ENCODE measurements at places on chromosomes 5 and 9. TPM values are rescaled to one million over a fixed set of nuclear protein-coding genes. Genes with fewer than 3 reads are reported as not detected.

DNA sequence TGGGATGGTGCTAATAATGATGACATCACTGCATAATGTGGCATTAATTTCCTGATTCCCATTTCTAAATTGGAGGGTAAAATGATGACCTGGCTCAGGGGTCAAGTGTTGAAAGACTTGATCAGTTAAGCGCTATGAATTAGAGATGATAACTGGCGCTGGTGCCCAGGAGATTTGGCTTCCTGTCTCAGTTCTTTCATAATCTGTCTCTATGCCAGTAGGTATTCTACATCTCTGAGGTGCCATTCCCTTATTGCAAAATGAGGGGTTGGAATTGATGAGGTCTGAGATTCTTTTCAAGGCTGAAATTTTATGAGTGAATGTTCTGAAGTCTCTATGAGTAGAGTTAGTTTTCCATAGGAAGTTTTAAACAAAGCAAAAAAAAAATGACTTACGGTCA lies 1715.1 kb upstream of the WWC1 start:
- no peak overlapping the region for H3K27ac ChIP-seq
- no peaks in the 10 kb centered on the region for H3K36me3 ChIP-seq
- H3K4me1 ChIP-seq: no peaks in the 10 kb centered on the region
- no peak for DNase-seq

DNA sequence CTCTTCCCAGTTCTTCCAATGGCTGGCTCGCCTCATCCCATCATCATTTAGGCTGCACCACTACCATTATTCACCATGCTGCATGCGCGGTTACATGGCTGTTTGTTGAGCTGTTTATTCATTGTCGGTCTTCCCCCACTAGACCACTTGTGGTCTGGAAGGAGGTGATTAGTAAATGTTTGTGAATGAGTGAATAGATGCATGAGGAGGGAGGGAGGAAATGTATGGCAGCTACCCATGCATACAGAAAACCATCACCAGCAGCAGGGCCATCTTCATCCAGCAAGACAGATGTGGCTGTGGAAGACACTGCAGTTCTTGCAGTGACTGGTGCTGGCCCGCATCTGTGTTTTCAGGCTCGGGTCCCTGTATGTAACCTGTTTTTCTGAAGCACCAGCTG lies 113.3 kb upstream of the SAP30L start:
- DNase-seq: no peak
- H3K36me3 ChIP-seq: no peaks in the 10 kb centered on the region
- no peak overlapping the region for H3K27ac ChIP-seq
- no peaks in the 10 kb centered on the region for H3K27me3 ChIP-seq
- H3K4me3 ChIP-seq: no peak overlapping the region

GRCh38 chr5:170536525-170536924 lies 32.7 kb downstream of the KCNIP1 start:
- no peaks in the 10 kb centered on the region for H3K4me1 ChIP-seq
- no peaks in the 10 kb centered on the region for H3K36me3 ChIP-seq
- H3K27ac ChIP-seq: no peak overlapping the region
- DNase-seq: no peak
- H3K27me3 ChIP-seq: no peaks in the 10 kb centered on the region

GRCh38 chr5:30926218-30926617 lies 267.3 kb upstream of the CDH6 start:
- no peaks in the 10 kb centered on the region for H3K4me1 ChIP-seq
- no peaks in the 10 kb centered on the region for H3K36me3 ChIP-seq
- H3K4me3 ChIP-seq: no peak overlapping the region
- DNase-seq: no peak
- H3K27me3 ChIP-seq: no peaks in the 10 kb centered on the region

DNA sequence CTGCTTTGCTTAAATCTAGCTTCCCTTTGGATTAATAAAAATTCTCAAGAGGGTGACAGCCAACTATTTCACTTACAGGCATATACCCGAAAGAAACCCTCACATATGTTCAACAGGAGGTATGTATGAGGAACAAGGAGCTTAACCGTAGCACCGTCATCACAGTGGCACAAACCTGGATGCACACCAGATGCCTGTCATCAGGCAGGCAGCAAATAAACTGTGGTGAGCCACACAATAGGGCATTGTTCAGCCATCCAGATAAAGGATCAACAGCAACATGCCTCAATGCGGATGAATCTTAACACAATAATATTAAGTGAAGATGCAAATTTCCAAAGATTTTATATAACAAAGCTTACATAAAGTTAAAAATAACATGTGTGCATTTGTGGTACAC lies 5.5 kb upstream of the TNFSF15 start:
- no peak overlapping the region for H3K27ac ChIP-seq
- no peak overlapping the region for H3K4me3 ChIP-seq
- H3K27me3 ChIP-seq: no peaks in the 10 kb centered on the region
- DNase-seq: no peak
- H3K4me1 ChIP-seq: no peaks in the 10 kb centered on the region
- no peaks in the 10 kb centered on the region for H3K36me3 ChIP-seq

GRCh38 chr9:135303280-135303647 lies 176.3 kb upstream of the PPP1R26 start:
- DNase-seq: no peak
- H3K4me1 ChIP-seq: no peaks in the 10 kb centered on the region
- no peaks in the 10 kb centered on the region for H3K36me3 ChIP-seq

- no peaks in the 10 kb centered on the region for H3K4me1 ChIP-seq
- no peaks in the 10 kb centered on the region for H3K36me3 ChIP-seq
- no peak overlapping the region for H3K4me3 ChIP-seq
- no peak for DNase-seq
- H3K27me3 ChIP-seq: no peaks in the 10 kb centered on the region
Measured at GRCh38 chr5:25489834-25490538, 845.2 kb upstream of the CDH10 start.

GRCh38 chr5:156838961-156839360 lies 11.1 kb upstream of the PPP1R2B start:
- no peaks in the 10 kb centered on the region for H3K4me1 ChIP-seq
- no peaks in the 10 kb centered on the region for H3K36me3 ChIP-seq
- H3K27ac ChIP-seq: no peak overlapping the region
- no peak for DNase-seq

DNA sequence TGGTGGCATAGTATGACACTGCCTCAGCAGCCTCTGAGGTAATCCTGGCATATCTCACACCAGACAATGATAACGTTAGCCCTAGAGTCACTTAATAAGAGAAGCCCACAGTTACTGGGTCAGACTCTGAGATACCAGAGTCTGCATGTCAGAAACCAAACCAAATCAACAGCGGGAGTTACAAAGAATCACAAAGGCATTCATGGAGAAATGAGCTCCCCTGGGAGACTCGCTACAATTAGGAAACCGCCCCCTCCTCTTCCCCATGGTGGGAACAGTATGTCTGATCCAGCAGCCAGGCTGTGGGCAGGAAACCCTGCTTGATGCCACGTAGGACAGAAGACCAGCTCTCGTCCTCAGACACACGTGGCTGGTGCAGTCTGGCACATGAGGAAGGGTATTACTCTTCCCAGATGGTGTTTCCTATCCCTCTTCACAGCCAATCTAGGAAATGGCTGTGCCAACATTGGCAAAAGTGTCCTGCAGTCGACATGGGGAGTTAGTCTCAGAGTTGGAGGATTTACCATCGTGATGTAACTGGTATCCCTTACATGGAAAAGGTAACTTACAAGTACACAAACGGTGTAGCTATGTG lies 485.4 kb downstream of the ZNF608 start:
- H3K27me3 ChIP-seq: no peaks in the 10 kb centered on the region
- no peak for DNase-seq

DNA sequence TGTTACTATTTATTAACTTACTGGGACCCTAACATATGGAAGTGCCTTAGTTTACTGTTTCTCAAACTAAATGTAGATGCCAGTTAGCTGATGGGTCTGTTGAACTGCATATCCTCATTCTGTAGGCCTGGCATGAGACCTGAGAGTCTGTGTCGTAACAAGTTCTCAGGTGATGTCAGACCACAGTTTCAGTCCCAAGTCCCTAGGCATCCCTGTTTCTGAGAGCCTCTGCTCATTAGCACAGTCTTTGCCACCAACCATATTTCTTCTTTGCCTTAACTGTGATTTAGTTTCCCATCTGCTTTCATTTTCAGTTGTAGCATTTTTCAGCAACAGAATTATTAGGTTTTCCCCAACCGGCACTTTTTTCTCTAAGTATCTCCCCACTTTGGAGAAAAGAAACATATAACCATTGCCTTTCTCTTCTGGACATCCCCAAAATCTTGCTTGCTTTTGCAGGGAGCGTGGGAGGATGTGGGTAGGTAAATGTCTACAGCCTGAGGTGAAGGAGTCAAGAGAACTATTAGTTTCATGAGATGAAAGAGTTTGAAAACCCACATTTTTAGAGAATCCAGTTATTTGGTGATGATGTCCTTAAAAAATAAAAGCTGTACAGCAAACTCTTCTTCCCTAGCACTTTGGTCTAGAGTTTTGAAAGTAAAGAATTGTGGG lies 74.6 kb downstream of the NUDT12 start:
- H3K4me1 ChIP-seq: no peaks in the 10 kb centered on the region
- no peak overlapping the region for H3K4me3 ChIP-seq
- H3K27ac ChIP-seq: no peak overlapping the region
- H3K27me3 ChIP-seq: no peaks in the 10 kb centered on the region
- DNase-seq: no peak

- H3K4me3 ChIP-seq: no peak overlapping the region
- no peaks in the 10 kb centered on the region for H3K36me3 ChIP-seq
- H3K27ac ChIP-seq: no peak overlapping the region
- H3K4me1 ChIP-seq: peaks cover 21% of the 10 kb centered on the region
Measured at GRCh38 chr5:56516441-56516840, 283.3 kb upstream of the ANKRD55 start.

GRCh38 chr9:72533322-72533721 lies 11.9 kb downstream of the TMC1 start:
- peaks cover 12% of the 10 kb centered on the region for H3K4me1 ChIP-seq
- H3K36me3 ChIP-seq: no peaks in the 10 kb centered on the region
- H3K27me3 ChIP-seq: no peaks in the 10 kb centered on the region

DNA sequence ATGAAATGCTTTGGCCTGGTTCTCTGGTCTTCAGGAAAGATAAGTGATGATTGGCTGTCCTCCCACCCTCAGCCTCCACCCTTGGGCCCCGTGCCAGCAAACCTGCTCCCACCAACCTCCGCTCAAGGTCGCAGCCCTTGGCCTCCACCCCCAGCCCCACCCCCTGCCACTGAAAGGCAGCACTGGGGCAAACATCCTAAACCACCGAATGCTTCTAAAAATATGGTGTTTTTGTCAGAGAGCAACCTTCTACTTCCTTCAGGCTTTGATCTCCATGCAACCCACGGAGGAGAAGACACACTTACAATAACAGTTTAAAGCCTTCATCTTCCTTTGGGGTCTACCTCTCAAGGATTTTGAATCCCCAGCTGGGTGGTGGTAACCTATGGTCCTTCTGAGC lies 24.0 kb upstream of the TCF7 start:
- H3K27ac ChIP-seq: no peak overlapping the region
- no peaks in the 10 kb centered on the region for H3K27me3 ChIP-seq
- DNase-seq: no peak
- peaks cover 22% of the 10 kb centered on the region for H3K4me1 ChIP-seq

PCDHB12 gene
- total RNA-seq: 12.6 TPM

MUSK gene
- 0.59 TPM for total RNA-seq

PCSK1 gene
- 0.42 TPM for total RNA-seq

PCDHGA5 gene
- 8.2 TPM for total RNA-seq

Data from tibial nerve (tissue), 4 donors.